ENCODE measurements at places on chromosomes 2 and 18.

DNA sequence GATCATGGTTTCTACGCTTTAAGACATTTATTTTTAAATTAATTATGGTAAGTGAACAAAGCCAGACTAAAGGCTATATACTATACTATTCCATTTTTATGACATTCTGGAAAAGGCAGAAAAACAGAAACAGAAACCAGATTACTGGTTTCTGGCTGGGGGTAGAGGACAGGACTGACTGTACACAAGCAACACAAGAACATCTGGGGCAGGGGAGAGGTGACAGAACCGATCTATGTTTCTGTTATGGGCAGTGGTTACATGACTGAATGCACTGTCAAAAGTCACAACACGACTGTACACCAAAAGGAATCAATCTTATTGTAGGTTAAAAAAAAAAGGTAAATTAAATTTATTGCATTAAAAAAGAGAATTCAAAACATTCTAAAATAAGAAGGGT, 64.7 kb downstream of the PTPN2 start:
- DNase-seq: no peak

- no peak for DNase-seq
These were observed 257.7 kb upstream of the COPS8 start for GRCh38 chr2:236827997-236828396.

DNA sequence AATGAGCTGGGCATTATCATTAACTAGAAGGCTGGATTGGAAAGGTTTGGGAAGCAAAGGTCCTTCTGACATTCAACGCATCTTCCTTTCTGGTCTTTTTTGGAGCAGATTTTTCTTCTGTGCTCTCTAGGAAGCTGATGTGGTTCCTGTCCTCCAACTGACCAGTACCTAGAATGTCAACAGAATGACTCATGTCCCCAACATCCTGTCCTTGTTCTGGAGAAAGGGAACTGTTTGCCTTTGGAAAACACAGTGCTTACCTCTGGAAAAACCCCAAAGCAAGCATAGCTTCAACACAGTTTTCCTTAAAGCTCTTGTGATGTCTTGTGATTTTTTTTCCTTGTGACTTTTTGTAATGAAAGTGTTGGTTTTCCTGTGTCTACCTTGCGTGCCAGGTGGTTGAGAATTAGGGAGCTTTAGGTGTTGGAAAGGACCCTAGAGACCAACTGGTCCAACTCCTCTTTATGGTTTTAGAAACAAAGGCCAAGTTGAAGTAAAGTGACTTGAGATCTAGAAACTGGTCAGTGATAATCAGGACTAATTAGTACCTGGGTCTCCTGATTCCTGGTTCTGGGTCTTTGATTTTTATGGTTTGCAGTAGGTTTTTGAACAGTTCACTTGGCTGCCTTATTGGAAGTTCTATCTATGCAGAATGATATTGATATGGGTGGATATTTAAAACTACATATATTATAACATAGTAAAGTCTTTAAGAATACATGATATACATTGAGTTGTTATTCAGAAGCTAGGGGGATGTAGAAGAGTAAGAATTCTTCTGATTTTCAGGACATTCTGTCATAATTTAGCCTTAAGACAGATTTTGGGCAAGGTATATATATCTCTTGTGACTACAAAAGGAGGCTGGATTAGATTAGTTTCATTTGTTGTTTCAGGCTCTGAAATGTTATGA, 70.5 kb downstream of the FMNL2 start:
- DNase-seq: no peak

GRCh38 chr2:26462100-26462499, 15.8 kb downstream of the OTOF start:
- DNase-seq: no peak

- no peak for DNase-seq
These were observed 5.6 kb downstream of the IKZF2 start for GRCh38 chr2:213145715-213146242.

DNA sequence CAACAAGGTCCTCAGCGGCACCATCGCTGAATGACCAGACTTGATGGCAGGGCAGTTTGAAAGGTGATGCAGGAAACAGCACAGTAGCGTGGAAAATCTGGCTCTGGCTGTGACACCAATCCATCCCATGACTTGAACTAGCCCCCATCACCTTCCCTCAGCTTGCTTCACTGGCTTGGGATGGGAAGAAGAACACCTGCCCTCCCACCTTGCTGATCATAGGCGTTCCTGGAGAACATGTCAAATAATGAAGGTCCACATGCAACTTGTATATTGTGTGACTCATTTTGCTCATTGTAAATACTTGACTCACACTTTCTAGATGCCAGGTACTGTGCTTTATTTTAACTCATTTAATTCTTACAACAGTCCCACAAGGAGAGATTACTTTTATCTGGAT, 292.4 kb upstream of the SPRED2 start:
- DNase-seq: no peak

DNA sequence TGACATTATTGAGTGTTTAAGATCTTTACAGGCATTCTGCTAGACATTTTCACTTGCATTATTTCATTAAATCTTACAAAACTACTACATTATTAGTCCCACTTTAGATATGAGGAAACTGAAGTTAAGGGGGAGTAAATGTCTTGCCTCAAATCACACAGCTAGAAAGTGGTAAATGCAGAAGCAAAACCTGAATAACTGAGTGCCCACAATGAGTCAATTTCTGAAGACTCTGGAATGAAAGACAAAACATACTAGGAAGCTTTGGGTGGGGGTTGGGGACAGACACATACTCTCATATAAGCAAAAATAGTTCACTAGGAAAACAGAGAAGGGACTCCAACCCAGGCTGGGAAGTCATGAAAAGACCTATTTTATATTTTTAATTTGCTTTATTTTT, 214.4 kb upstream of the LRATD1 start:
- no peak for DNase-seq

GRCh38 chr2:237039301-237040031, 46.2 kb upstream of the COPS8 start:
- no peak for DNase-seq

- no peak for DNase-seq
These were observed 276.3 kb downstream of the RND3 start for GRCh38 chr2:150211164-150211631.

DNA sequence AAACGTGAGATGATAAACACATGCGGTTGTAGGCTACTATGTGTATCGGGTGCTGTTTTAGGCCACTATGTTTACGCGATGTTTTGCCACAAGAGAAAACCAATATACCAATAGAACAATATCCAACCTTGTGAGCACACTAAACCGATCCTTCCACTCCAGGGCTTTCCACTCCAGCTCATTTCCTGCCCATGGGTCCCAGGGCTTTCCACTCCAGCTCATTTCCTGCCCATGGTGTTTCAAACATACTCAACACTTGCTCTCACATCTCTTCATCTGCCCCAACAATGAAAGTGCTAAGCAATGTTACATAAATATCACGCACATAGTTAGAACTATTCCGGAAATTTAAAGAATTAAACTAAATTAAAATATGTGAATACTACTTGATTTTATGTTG, 80.0 kb downstream of the EPB41L3 start:
- no peak for DNase-seq

- no peak for DNase-seq
These were observed 233.8 kb downstream of the LDLRAD4 start for GRCh38 chr18:13452388-13452811.

DNA sequence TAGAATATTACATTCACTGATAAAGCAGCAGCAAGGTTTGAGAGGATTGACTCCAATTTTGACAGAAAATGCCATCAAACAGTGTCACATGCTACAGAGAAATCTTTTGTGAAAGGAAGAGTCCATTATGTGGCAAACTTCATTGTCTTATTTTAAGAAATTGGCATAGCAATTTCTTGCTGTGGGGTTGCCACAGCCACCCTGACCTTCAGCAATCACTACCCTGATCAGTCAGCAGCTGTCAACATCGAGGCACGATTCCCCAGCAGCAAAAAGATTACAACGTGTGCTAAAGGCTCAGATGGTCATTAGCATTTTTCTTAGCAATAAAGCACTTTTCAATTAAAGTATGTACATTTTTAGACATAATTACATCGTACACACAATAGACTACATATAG, 74.7 kb downstream of the PRKCE start:
- no peak for DNase-seq

- no peak for DNase-seq
These were observed 510.9 kb downstream of the TXNL1 start for GRCh38 chr18:56127322-56128099.

GRCh38 chr2:176554101-176555048, 285.1 kb downstream of the MTX2 start:
- peak; percentile 52 for DNase-seq

DNA sequence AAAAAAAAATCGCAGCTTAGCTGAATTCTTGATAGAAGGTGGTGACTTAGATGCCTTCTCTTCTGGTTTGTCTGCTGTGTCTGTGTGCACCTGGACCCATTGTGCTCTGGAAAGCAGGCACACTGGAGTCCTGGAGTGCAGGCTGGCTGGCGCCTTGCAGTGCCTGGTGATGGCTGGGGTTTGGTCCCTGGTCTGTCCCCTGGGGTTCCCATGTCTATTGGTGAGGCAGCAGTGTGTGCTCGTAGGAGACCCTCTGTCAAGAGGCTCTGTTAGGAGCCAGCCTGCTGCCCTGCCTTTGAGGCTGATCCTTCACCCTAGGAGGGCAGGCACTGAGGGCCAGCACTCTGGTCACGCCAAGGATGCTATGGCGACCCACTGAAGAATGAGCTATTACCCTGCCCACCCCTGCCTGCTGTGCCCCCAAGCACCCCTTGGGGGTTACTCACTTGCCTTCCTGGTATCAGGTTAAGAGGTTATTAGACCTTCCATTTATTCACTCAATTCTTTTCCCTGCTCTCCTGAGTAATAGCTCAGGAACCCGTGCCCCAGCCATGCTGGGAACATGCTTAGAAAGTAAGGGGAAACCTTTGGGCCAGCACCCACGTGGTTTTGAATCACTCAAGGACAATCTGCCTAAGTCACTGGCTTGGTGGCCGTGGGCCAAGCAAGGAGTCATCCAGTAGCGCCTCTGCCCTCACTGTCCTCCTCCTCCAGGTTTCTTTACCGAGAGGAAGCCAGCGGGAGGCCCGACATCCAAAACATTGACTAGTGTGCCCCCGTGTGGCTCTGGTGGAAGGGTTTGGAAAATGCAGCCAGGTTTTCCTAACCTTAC, 284.5 kb downstream of the PRKCE start:
- peak; percentile 28 for DNase-seq

- DNase-seq: no peak
These were observed 48.3 kb downstream of the ZFP36L2 start for GRCh38 chr2:43178055-43178598.

- no peak for DNase-seq
These were observed 98.9 kb upstream of the ITGB6 start for GRCh38 chr2:160298960-160299359.

DNA sequence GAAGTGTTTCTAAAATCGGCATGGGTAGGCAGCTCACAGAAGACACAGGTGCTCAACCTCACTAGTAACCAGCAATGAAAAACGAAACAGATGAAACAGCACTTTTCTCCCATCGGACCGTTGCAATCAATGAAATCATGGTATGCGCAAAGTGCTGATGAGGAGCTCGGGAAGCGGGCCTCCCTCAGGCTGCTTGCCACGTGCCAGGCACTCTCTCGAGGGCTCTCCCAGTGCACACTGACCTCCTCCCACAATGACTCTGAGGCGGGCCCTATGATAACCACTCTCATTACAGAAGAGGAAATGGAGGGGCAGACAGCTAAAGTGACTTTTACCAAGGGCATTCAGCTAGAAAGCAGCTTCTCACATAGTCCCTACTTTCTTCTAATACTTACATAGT, 3.8 kb upstream of the ANKRD23 start:
- no peak for DNase-seq

- no peak for DNase-seq
These were observed 67.0 kb upstream of the LYPD6B start for GRCh38 chr2:148971547-148971946.

DNA sequence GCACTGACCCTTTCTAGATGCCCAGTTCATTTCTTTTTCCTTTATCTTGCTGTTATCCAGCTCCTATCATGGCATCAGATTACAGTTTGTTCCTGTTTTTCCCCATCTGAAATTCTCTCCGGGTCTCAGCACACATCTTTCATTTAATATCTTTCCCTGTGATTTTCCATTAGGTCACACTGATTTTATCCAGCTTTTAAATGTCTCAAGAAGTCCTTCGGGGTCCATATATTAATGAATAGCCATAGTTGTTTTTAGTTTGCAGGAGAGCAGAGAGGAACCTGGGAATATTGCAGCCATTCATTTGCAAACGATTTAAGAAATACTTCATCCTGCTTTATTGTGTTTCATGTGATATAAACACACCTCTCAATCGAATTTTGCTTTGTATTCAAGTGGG, 374.2 kb downstream of the TDRD15 start:
- no peak for DNase-seq

DNA sequence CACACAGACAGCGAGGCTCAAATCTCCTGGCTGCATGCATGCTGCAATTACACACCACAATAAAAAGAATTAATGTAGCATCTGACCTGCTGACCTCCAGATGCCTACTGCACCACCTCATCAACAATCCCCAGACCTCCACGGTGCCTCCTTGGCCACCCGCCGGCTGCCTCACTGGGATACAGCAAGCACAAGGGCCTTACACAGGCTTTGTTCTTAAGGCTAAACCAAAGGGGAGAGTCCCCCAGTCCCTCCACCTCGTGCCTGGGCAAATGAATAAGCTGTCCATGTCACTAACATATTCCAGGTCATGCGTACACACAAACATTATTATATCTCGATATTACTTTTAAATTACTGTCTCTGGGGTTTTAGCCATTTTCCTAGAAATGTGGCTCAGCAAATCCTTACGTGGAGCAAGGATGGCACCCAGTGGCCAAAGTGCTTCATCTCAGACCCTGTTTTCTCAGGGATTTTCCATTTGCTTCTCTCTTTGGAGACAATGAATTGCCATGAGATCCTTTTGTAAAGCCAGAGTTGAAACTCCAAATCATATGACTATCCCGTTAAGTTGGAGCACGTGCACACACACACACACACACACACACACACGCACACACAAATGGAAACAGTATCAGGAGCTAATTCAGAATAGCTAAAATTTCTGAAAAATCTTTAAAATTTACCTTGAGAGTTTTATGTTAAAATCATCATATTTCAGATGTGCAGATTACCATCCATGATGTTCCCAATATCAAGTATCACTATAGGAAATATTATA, 313.8 kb downstream of the PDE11A start:
- no peak for DNase-seq

DNA sequence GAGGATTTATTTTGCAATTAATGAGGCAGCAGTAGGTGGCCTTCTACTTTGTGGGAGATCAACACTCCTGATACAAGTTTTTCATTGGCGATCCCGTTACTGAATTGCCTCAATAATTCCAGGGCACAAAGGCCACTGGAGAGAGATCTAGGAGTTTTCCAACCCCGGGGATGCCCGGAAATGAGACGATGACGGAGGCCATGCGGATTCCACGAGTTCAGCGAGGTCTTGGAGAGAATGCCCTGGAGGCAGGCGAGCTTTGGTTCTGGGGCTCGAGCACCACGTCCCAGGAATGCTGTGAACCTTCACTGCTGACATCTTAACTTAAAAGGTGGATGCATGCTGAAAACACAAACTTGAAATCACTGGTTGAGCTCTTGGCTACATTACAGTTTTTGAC, 74.2 kb downstream of the LDLRAD4 start:
- DNase-seq: no peak

GRCh38 chr2:26243470-26244308, 743 bp downstream of the HADHA start:
- no peak for DNase-seq
